ENCODE measurements at places on chromosomes 2 and 18.
A peak's percentile ranks its signal among the peaks of the same experiment; 100 is the strongest.

DNA sequence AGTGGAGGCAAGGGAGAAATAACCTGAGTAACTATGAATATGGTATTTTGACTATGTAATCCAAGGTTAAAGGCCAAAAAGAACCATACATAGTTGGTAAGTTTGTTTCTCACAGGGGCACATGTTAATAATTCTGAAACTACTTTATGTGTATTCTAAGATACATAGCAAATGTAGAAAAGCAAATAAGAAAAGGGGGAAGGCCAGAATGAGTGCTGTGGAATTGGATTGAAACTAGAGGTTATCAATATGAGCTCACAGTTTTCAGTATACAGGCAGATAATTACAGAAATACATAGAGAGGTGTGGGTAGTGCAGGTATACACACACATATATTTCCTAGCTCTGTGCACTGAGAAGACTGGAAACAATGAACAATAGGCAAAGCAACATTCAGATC lies 13.7 kb downstream of the INO80C start:
- DNase-seq, result no peak
- no peaks in the 10 kb centered on the region for H3K27me3 ChIP-seq
- no peak overlapping the region for H3K27ac ChIP-seq
- no peak overlapping the region for H3K4me3 ChIP-seq
- H3K36me3 ChIP-seq, result peaks cover 6% of the 10 kb centered on the region
- peaks cover 15% of the 10 kb centered on the region for H3K4me1 ChIP-seq

GRCh38 chr2:84841577-84841976 lies 39.3 kb downstream of the TRABD2A start:
- no peaks in the 10 kb centered on the region for H3K27me3 ChIP-seq
- peak overlapping the region; percentile 61 for H3K4me3 ChIP-seq
- peaks cover 75% of the 10 kb centered on the region for H3K4me1 ChIP-seq
- no peak for DNase-seq
- H3K27ac ChIP-seq, result peak overlapping the region; percentile 88

GRCh38 chr2:71554706-71555056 lies 101.3 kb downstream of the DYSF start:
- no peak overlapping the region for H3K27ac ChIP-seq
- no peaks in the 10 kb centered on the region for H3K27me3 ChIP-seq
- no peaks in the 10 kb centered on the region for H3K36me3 ChIP-seq

DNA sequence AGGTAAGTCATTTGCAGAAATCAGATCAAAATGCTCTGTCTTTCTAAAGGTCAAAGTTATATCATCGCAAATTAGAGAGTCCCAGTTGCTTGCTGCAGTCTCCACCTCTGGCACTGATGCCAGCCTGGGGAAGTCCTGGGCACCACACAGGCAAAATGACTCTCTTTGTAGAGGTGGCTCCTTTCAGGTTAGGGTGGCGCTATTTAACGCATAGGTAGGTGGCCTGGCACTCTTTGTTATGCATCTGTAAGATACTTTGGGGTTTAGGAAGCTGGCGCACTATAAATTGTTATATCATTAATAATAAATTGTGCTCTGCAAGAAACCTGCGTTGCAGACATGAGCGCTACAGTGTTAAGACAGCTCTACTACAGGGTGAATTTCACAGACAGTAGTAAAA lies 268.5 kb downstream of the ICOS start:
- no peak overlapping the region for H3K4me3 ChIP-seq
- H3K27ac ChIP-seq, result no peak overlapping the region
- H3K27me3 ChIP-seq, result peaks cover 53% of the 10 kb centered on the region
- H3K4me1 ChIP-seq, result no peaks in the 10 kb centered on the region

- no peaks in the 10 kb centered on the region for H3K27me3 ChIP-seq
- no peaks in the 10 kb centered on the region for H3K4me1 ChIP-seq
- H3K4me3 ChIP-seq, result no peak overlapping the region
- H3K27ac ChIP-seq, result no peak overlapping the region
These were observed 380.2 kb downstream of the TXNL1 start for GRCh38 chr18:56258178-56258577.

GRCh38 chr2:71611781-71612527 lies 158.6 kb downstream of the DYSF start:
- no peaks in the 10 kb centered on the region for H3K36me3 ChIP-seq
- no peak overlapping the region for H3K4me3 ChIP-seq
- no peak for DNase-seq
- no peak overlapping the region for H3K27ac ChIP-seq
- peaks cover 9% of the 10 kb centered on the region for H3K27me3 ChIP-seq

DNA sequence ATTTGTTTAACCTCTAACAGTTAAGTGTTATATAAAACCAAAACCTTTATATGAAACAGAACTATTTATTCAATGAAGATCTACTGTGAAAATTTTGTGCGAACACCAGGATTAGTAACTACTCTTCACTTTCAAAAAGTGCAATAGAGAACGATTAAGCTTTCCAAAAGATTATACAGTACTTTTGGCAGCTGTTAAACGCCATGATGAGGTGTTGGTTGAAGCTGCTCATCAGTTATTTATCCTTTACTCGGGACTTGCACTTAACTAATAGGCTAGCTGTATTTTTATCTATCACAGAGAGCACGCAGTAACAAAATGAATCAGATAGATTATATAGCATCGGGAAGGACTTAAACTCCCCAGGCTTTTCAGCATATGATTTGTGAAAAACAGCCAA lies 113.6 kb downstream of the GCA start:
- peaks cover 10% of the 10 kb centered on the region for H3K27me3 ChIP-seq
- H3K4me3 ChIP-seq, result no peak overlapping the region
- no peaks in the 10 kb centered on the region for H3K4me1 ChIP-seq
- DNase-seq, result no peak
- H3K27ac ChIP-seq, result no peak overlapping the region
- H3K36me3 ChIP-seq, result no peaks in the 10 kb centered on the region

- H3K36me3 ChIP-seq, result no peaks in the 10 kb centered on the region
- no peak overlapping the region for H3K4me3 ChIP-seq
- no peaks in the 10 kb centered on the region for H3K27me3 ChIP-seq
- no peak for DNase-seq
- no peak overlapping the region for H3K27ac ChIP-seq
These were observed 34.5 kb upstream of the LRRC30 start for GRCh38 chr18:7196421-7196820.

DNA sequence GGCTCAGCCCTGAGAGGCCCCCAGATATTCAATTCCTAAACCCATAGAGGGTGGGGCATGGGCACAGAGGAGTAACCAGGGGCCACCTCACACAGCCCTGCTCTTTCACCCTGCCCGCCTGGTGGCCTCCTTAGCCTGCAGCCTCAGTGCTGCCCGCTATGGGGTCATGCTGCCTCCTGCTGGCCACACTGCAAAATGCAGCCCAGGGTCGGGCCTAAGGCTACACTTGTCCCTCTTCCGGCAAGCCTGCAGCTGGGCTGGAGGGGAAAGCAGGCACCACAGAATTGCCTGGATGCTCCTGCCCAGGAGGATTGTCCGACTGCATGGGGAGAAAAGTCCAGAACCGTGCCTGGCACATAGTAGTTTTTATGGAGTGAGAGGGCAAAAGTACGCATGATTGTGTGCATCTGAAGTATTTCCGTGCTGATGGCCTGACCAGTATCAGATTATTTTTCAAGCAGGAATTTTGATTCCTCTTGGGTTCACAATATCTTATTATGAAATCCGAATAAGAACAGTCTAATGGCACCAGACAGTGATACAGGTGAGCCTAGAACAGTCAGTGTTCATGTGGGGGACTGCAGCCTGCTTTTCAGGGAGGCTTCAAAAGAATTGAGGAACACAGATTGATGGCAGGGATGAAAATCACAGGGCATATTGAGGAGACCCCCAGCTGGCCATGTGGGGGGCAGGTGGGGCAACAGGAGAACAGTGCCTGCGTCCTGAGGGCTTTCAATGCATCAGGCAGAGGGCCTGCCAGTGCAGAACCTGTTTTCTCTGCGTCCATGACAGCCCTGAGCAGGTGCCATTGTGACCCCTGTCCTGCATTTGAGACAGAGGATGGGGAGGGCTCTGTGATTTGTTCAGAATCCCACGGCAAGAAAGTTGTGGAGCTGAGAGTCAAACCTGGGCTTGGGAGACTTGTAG lies 51.2 kb upstream of the ALPP start:
- peaks cover 4% of the 10 kb centered on the region for H3K36me3 ChIP-seq
- no peak overlapping the region for H3K27ac ChIP-seq
- peak; percentile 77 for DNase-seq
- no peak overlapping the region for H3K4me3 ChIP-seq
- no peaks in the 10 kb centered on the region for H3K27me3 ChIP-seq

DNA sequence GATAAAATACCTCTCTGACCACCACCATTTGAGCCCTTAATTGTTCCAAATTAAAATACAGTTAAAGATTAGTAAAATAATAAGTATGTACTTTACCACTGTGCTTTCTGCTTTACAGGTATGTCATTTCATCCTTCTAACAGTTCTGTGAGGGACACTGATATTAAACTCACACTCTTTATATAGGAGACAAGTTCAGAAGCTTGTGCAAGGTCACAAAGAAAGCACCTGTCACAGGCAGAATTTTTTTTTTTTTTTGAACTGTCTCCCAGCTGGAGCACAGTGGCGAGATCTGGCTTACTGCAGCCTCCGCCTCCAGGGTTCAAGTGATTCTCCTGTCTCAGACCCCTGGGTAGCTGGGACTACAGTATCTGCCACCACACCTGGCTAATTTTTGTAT lies 21.6 kb upstream of the GPR75 start:
- H3K27me3 ChIP-seq, result no peaks in the 10 kb centered on the region
- no peak overlapping the region for H3K27ac ChIP-seq
- peaks cover 69% of the 10 kb centered on the region for H3K36me3 ChIP-seq

DNA sequence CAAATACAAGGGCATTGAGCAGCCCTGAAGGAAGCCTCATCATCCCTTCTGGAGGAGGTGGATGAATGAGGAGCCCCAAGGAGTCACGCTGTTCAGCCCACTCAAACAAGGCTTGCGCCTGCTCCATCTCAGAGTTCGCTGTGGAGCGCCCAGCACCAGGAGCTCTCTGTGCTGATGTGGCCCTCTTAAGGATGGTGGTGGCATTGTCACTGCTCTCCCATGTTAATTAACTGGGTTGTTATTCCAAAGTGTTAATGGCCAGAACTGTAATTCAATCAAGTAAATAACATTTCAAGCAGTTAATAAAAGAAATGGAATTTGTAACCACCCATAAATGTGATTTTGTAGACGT lies 726.0 kb upstream of the RAB6C start:
- H3K36me3 ChIP-seq, result no peaks in the 10 kb centered on the region
- DNase-seq, result no peak
- no peak overlapping the region for H3K27ac ChIP-seq
- H3K4me1 ChIP-seq, result no peaks in the 10 kb centered on the region
- no peaks in the 10 kb centered on the region for H3K27me3 ChIP-seq

GRCh38 chr18:44682871-44683221 lies 2.2 kb downstream of the SETBP1 start:
- no peak overlapping the region for H3K4me3 ChIP-seq
- no peaks in the 10 kb centered on the region for H3K27me3 ChIP-seq
- no peak overlapping the region for H3K27ac ChIP-seq

DNA sequence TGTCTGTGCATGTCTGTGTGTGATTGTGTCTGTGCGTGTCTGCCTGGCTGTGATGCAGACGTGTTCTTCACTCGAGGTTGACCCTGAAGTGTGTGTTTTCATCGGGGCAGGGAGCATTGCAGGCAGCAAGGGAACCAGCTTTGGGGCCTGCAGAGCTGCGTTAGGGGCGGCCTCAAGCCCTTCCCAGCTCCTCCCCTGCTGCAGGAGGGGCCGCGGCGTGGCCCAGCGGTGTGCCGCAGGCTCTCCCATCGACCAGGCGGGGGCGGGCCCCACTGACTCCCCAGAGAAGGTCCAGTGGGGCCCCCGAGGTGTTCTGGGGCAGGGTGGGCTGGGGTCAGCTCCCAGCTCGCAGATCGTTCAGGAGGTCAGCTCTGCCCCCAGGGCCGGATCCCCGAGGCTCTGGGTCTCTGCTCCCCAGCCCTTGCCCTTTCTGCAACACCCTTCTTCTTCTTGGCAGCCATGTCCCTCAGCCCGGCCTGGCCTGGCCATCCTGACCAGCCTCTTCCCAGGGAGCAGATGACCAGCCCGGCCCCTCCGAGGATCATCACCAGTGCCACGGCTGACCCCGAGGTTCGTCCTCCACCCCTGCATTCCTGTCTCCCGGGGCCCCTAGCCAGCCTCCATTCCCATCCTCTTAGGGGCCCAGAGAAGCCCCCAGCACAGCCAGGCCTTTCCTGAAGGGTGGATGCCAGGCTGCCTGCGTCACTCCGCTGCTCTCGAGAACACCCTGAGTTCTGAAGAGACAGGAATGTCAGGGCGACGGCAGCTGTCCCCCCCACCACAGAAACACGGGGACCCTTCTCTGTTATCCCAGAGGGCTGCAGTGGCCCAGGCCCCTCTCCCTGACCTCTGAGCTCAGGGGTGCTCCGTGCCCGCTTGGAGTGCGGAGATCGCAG lies 11.1 kb upstream of the KLHL30 start:
- H3K36me3 ChIP-seq, result no peaks in the 10 kb centered on the region
- no peak for DNase-seq
- H3K27ac ChIP-seq, result no peak overlapping the region
- no peak overlapping the region for H3K4me3 ChIP-seq
- no peaks in the 10 kb centered on the region for H3K27me3 ChIP-seq
- no peaks in the 10 kb centered on the region for H3K4me1 ChIP-seq

- peaks cover 1% of the 10 kb centered on the region for H3K36me3 ChIP-seq
- peaks cover 55% of the 10 kb centered on the region for H3K4me1 ChIP-seq
- H3K27me3 ChIP-seq, result no peaks in the 10 kb centered on the region
- no peak overlapping the region for H3K4me3 ChIP-seq
These were observed 64.1 kb downstream of the PTPN4 start for GRCh38 chr2:119823734-119824334.

- no peak overlapping the region for H3K27ac ChIP-seq
- H3K4me3 ChIP-seq, result no peak overlapping the region
- no peaks in the 10 kb centered on the region for H3K27me3 ChIP-seq
- no peaks in the 10 kb centered on the region for H3K4me1 ChIP-seq
- no peak for DNase-seq
- H3K36me3 ChIP-seq, result no peaks in the 10 kb centered on the region
These were observed 108.7 kb downstream of the MAP3K20 start for GRCh38 chr2:173184031-173185004.

DNA sequence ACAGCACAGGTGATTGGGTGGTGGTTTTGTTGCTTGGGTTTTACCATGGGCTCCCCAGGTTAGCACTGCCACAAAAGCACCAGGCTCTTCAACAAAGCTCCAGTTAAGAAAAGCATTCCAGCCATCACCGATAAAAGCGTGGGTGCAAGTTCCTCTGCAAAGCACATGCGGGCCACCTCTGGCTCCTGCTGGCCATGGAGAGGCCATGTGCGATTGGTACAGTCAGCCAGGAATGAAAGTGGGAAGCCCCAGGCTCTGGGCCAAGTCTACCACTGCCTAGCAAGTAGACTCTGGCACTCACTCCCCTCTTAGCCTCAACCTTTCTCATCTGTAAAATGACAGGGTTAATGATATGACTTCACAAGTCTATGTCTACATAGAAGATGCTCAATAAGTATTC lies 36.0 kb downstream of the BCL11A start:
- H3K36me3 ChIP-seq, result no peaks in the 10 kb centered on the region
- DNase-seq, result no peak
- H3K27me3 ChIP-seq, result peaks cover 61% of the 10 kb centered on the region
- no peak overlapping the region for H3K4me3 ChIP-seq
- H3K27ac ChIP-seq, result no peak overlapping the region
- H3K4me1 ChIP-seq, result no peaks in the 10 kb centered on the region
